ENCODE measurements at places on chromosomes 1 and 21.
A peak's percentile ranks its signal among the peaks of the same experiment; 100 is the strongest.

- H3K27me3 ChIP-seq, result peaks cover 5% of the 10 kb centered on the region
- no peaks in the 10 kb centered on the region for H3K36me3 ChIP-seq
- H3K4me1 ChIP-seq, result peaks cover 5% of the 10 kb centered on the region
- no peak overlapping the region for H3K4me3 ChIP-seq
- peak; percentile 23 for DNase-seq
Observed at GRCh38 chr21:42112857-42113256, 41.7 kb downstream of the UMODL1 start.

DNA sequence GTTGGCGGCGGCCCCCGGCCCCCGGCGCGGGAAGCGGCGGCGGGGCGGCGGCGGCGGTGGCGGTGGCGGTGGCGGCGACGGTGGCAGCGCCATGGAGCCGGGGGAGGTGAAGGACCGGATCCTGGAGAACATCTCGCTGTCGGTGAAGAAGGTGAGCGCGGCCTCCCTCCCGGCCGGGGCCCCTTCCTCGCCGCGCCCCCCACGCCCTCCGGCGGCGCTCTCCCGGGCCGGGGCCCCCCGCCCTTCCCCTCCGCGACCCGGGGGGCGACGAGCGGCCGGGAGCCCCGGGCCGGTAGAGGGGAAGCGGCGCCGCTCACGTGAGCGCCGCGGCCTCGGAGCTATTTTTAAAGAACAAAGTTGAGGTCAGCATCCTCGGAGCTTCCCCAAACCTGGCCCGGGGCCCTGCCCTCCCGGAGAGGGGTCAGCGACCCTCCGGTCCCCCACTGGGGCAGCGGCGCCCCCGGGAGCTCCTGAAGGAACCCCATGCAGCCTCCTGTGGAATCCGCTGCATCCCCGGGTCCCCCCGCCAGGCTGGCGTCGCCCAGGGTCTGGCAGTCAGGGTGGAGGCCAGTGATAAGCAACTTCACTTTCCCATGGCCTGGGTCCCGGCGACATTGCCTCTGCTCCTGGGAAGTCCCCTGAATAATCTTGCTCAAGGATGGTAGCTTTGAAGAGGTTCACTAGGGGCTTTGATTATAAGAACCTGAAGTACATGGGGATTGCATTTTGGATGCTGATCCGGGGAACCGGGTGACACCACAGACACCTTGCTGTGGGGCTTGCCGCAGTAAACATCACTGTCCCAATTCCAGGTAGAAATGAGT is 560 bp downstream of the PLEKHM2 start:
- peaks cover 18% of the 10 kb centered on the region for H3K4me1 ChIP-seq
- H3K27ac ChIP-seq, result peak overlapping the region; percentile 87
- DNase-seq, result no peak
- H3K36me3 ChIP-seq, result no peaks in the 10 kb centered on the region
- H3K27me3 ChIP-seq, result no peaks in the 10 kb centered on the region

- no peaks in the 10 kb centered on the region for H3K36me3 ChIP-seq
- H3K27ac ChIP-seq, result no peak overlapping the region
- H3K27me3 ChIP-seq, result no peaks in the 10 kb centered on the region
- no peak overlapping the region for H3K4me3 ChIP-seq
Observed at GRCh38 chr1:32010246-32010645, 3.4 kb upstream of the KHDRBS1 start.

- DNase-seq, result no peak
- H3K27ac ChIP-seq, result no peak overlapping the region
- no peaks in the 10 kb centered on the region for H3K27me3 ChIP-seq
- no peaks in the 10 kb centered on the region for H3K4me1 ChIP-seq
Observed at GRCh38 chr1:67496329-67496728, 66.1 kb upstream of the SERBP1 start.

DNA sequence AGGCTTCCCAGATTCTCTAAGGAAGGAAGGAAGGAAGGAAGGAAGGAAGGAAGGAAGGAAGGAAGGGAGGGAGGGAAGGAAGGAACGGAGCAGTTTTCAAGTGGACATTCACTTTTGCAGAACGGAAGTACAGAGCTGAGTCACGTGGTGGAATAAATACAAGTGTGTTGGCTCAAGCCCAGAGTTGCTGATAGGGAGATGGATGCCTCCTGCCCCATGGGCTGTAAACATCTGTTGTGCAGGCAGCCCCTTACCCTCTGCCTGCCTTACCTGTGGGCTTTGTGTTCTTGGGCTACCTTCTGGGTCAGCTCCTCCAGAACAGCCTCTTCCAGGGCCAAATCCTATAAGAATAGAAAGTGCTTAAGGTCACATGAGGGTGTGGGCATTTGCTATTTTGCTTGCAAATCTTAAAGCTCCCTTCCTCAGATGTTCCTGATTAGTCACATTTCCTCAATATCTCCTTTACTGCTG is 121.7 kb downstream of the SMYD2 start:
- H3K4me3 ChIP-seq, result no peak overlapping the region
- peaks cover 26% of the 10 kb centered on the region for H3K36me3 ChIP-seq
- H3K4me1 ChIP-seq, result peaks cover 44% of the 10 kb centered on the region

GRCh38 chr21:37460196-37460595 is 93.6 kb downstream of the DYRK1A start:
- DNase-seq, result no peak
- H3K36me3 ChIP-seq, result no peaks in the 10 kb centered on the region
- H3K27ac ChIP-seq, result no peak overlapping the region
- no peak overlapping the region for H3K4me3 ChIP-seq
- H3K27me3 ChIP-seq, result no peaks in the 10 kb centered on the region
- H3K4me1 ChIP-seq, result peaks cover 33% of the 10 kb centered on the region

GRCh38 chr21:31914472-31914871 is 41.7 kb downstream of the HUNK start:
- no peak overlapping the region for H3K4me3 ChIP-seq
- H3K4me1 ChIP-seq, result no peaks in the 10 kb centered on the region
- no peaks in the 10 kb centered on the region for H3K36me3 ChIP-seq
- H3K27me3 ChIP-seq, result peaks cover 7% of the 10 kb centered on the region
- no peak overlapping the region for H3K27ac ChIP-seq
- no peak for DNase-seq

GRCh38 chr1:153611356-153611755 is 1.6 kb downstream of the S100A16 start:
- peak overlapping the region; percentile 93 for H3K4me3 ChIP-seq
- H3K36me3 ChIP-seq, result peaks cover 16% of the 10 kb centered on the region
- peak overlapping the region; percentile 89 for H3K27ac ChIP-seq
- H3K4me1 ChIP-seq, result peaks cover 47% of the 10 kb centered on the region

- peak overlapping the region; percentile 90 for H3K27ac ChIP-seq
- H3K27me3 ChIP-seq, result no peaks in the 10 kb centered on the region
- peaks cover 40% of the 10 kb centered on the region for H3K4me1 ChIP-seq
Observed at GRCh38 chr1:230867101-230867902, 1.0 kb downstream of the C1orf198 start.

Measured in astrocyte (in vitro differentiated cells and primary cell).